ENCODE measurements at places on chromosomes 6 and 20.
A peak's percentile ranks its signal among the peaks of the same experiment; 100 is the strongest.

GRCh38 chr20:50744143-50744792 is 12.9 kb downstream of the PARD6B start:
- DNase-seq = peak; percentile 14

DNA sequence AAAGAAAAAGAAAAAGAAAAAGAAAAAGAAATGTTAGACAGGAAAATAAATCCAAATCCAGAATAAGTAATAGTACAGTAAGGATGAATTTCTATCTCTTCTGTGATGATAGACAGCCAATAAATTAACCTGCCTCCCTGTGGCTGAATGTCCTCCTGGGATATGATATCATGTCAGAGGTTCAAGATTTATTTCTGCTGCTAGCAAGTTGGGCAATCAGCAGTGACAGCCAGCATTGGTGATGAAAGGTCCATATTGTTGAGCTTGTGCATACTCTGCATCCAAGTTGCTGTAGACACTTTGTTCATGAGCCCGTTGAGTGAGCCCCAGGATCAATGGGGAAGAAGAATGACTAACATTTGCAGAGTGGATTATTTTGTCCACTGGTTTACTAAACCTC is 44.9 kb upstream of the CEP85L start:
- no peak for DNase-seq

DNA sequence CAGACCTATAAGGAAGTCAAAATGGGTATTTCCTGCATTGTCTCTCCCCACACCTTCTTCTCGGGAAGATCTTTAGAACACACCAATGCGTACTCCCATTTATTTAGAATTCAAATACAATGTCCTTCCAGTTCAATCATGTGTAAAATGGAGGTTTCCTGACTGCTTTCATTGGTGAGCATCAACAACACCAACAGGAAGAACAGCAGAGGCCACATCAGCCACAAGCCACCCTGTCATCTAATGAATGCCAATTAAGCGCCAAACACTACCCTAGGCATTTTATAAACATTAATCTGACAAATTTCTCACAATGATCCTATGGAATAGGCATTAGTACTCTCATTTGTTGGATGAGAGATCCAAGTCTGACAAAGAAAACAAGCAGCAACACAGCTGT is 68.4 kb upstream of the SMLR1 start:
- no peak for DNase-seq

DNA sequence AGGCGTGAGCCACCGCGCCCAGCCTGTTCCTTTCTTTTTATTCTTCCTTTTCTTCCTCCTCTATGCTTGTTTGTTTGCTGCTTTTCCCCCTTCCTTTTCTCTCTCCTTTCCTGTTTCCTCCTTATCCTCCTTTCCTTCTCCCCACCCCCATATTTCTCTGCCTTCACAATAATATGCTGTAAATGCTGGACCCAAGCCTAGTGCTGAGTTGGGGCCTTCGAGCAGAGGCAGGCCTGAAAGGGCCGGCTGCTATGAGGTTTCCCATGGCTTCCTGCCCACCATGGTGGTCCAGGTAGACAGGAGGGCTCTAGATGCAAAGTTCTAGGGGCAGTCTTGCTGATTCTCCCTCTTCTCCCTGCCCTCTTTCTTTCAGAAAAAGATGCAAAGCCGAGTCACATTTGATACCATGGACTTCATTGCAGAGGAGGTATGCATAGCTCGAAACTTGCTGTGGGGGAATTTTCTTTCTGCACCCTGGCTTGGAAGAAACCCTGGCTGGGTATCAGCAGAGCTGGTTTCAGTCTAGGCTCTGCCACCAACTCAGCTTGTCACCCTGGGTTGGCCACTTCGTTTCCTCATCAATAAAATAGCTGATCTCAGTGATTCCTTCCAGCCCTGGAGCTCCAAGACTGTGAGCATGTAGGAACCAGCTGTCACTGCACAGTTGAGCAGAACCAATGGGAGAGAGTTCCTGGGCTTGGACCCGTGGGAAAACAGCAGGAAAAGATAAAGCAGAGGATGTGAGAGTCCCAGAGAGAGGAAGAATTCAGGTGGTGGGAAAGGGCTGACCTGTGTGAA is 7.4 kb downstream of the CNBD2 start:
- DNase-seq = no peak

DNA sequence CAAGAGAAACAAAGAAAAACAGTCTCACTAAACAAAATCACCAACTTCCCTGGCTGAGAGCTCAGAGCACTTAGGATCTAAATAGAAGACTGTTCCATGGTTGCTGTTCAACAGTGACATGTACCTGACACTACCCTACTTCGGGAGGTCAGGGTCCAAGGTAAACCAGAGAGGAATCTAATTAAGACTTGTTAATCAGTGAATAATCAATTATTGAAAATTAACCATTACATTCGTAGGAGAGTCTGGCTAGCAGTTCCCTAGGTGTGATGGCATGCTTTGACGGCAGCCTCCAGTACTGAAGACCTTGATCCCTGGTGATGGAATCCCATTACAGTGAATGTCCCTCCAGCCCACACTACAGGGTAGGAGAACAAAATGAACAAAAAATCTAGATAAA is 154.0 kb upstream of the AFDN start:
- no peak for DNase-seq

- DNase-seq = no peak
These were observed 126.1 kb upstream of the LAMP5 start for GRCh38 chr20:9388160-9388812.

- DNase-seq = no peak
These were observed 287.6 kb downstream of the PHF3 start for GRCh38 chr6:63923139-63923739.

DNA sequence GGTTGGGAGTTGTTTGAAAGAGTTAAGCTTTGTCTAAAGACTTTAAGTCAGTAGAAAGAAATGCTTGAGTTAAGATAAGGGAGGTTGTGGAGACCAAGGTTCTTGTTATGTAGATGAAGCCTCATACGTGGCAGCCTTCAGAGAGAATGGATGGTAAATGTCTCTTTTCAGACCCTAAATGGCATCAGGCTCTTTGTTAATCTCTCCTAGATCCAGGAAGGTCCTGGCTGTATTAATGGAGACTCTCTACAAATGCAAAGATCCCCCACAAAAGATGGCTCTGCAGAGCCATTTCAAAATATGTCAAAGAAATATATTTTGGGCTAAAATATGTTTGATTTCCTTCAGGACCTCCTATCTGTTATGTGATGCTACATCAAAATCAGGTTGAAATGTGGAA is 161.6 kb downstream of the ADAT2 start:
- no peak for DNase-seq

GRCh38 chr6:79030511-79030910 is 47.5 kb downstream of the PHIP start:
- no peak for DNase-seq

DNA sequence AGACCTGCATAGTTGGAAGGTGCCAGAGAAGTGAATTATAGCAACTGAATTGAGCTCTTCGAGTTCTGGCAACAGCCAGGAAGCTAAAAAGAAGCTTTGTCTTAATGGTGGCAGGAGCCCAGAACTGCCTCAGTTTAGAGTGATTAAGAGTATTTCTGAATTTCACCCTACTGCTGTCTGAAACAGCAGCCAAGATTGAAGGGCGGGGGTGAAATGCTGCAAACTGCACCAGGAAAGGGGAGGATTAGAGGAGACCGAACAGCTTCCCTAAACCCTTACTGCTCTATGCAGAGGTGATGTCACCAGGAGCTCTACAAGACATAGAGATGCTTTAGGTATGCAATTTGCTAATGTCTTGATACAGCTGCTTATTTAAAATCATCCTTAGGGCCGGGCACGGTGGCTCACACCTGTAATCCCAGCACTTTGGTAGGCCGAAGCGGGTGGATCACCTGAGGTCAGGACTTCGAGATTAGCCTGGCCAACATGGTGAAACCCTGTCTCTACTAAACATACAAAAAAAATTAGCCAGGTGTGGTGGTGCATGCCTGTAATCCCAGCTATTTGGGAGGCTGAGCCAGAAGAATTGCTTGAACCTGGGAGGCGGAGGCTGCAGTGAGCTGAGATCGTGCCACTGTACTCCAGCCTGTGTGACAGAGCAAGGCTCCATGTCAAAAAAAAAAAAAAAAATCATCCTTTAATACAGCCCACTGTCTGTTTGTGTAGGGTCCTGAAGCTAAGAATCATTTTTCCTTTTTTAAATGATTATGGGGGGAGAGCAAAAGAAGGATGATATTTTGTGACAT is 91.7 kb upstream of the IYD start:
- peak; percentile 37 for DNase-seq

GRCh38 chr6:146526192-146526591 is 17.4 kb upstream of the RAB32 start:
- DNase-seq = no peak

GRCh38 chr6:82183642-82184282 is 63.8 kb downstream of the IBTK start:
- DNase-seq = no peak

DNA sequence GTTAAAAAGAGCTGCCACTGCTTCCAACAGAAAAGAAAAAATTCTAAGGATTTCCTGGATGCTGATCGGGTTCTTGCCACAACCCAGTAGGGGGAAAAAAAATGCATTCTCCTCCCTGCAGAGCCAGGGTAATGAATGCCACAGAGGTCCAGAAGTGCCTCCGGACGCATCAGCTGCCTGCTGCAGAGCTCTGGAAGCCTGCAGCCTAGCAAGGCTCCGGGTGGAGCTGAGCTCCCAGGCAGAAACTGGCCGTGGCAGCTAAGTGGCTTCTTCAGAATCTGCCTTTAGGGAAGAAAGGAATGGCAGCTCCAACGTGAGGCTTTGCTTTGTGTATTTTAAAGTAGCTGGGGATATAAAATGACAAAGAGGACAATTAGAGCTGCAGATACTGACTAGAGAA is 155.0 kb downstream of the CFAP61 start:
- no peak for DNase-seq

- DNase-seq = no peak
These were observed 51.9 kb downstream of the AKAP12 start for GRCh38 chr6:151291722-151292059.

- DNase-seq = no peak
These were observed 212.7 kb upstream of the AGPAT4 start for GRCh38 chr6:161486361-161487216.

- DNase-seq = no peak
These were observed 70.2 kb upstream of the EEF1E1 start for GRCh38 chr6:8172530-8172929.

DNA sequence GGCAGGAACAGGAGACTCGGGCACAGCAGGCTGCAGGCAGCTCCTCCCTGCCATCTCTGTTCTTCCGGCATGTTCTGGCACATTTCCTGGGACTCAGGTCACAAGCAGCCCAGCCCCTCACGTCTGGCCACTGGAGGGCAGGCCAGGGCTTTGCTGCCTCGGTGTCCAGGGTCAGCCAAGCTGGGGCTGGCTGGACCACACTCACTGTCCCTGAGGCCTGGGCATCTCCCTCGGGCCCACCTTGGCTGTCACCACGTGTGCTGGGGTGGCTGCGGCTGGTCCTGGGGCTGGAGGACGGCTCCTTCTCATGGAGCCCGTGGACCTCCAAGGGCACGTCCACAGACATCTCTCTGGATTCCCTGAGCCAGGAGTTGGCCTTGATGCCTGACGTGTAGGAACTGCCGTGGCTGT is 18.5 kb downstream of the FRMD1 start:
- peak; percentile 73 for DNase-seq

DNA sequence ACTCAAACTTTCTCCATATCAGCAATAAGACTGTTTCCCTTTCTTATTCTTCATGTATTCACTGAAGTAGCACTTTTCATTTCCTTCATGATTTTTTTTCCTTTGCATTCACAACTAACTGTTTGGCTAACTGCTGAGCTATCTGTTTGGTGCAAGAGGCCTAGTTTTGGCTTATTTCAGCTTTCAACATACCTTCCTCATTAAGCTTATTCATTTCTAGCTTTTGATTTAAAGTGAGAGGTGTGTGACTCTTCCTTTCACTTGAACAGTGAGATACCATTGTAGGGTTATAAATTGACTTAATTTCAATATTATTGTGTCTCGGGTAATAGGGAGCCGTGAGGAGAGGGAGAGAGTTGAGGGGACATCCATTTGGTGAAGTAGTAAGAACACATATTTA is 262.0 kb upstream of the PREP start:
- DNase-seq = no peak

DNA sequence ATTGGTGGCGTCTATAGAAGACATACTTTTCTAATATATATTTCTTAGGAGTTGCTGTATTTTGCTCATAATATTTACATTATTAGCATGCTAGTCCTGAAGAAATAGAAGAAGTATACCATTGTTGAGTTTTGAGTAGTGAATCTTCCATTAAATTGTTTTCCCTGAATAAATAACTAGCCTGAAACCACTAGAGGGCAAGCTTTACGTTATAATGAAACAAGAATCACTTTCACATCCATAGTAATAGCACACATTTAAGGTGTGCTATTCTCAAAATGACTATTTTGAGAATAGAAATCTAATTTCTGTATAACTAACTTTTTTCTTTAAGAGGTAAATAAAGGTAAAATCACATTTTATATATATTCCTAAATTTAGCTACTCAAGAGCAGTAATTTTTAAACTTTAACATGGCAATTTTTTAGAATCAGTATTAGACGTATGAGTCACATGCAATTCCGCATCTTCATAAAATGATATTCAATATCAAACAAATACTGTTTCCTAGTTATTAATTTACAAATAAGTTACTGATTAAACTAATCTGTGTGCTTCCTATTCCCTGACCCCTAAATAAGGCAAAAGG is 213.2 kb upstream of the MANEA start:
- no peak for DNase-seq

DNA sequence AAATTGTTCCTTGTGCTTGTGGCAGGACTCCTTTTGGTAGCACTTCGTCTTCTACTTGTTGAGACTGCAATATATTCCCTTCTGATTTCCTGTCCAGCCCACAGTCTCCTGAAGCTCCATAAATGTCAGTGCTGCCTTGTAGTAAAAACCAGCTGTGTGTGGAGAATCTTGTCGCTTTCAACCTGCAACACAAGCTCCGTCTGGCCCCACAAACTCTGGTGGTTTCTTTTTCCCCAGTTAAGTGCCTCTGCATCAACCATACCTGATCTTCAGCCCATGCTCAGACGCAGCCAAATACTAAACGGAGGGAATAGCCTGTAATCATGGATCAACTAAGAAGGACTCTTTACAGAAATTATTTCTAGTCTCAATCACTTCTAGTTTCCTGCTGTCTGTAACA is 1133.3 kb upstream of the ADGRB3 start:
- no peak for DNase-seq

GRCh38 chr20:48855046-48855445 is 27.2 kb upstream of the PREX1 start:
- DNase-seq = no peak

DNA sequence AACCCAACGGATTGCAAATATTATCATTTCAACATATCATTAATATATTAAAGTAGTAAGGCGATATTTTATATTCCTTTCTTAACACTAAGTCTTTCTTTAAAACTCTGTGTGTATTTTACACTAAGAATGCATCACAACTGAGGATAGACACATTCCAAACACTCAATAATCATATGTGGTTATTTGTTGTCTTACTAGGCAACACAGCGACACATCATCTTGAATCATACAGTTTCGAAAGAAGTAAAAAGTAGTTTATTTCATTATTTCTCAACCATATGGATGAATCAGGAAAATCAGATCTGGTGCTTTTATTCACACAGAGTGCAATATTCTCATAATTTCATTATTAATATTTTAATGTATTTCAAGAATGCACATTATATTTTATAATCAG is 662.4 kb downstream of the EPHA7 start:
- no peak for DNase-seq
